ENCODE measurements at places on chromosomes 5 and 9. TPM values are rescaled to one million over a fixed set of nuclear protein-coding genes. Genes with fewer than 3 reads are reported as not detected.

C9orf43 gene
- 2.5 TPM for total RNA-seq

SLC46A2 gene
- not detected for total RNA-seq

IDNK gene
- total RNA-seq: 1.7 TPM

HAPLN1 gene
- not detected for total RNA-seq

RGS7BP gene
- not detected for total RNA-seq

TYRP1 gene
- not detected for total RNA-seq

PHYHD1 gene
- total RNA-seq: 4.2 TPM

OCLN gene
- 66.5 TPM for total RNA-seq

QRFP gene
- not detected for total RNA-seq

CDH9 gene
- total RNA-seq: not detected

TSSK1B gene
- not detected for total RNA-seq

PTAR1 gene
- 47.3 TPM for total RNA-seq

AHRR gene
- total RNA-seq: 13.6 TPM

PGM5 gene
- not detected for total RNA-seq

PDGFRB gene
- not detected for total RNA-seq

GLRA1 gene
- not detected for total RNA-seq

TEX10 gene
- 21.6 TPM for total RNA-seq

PCDHA6 gene
- not detected for total RNA-seq

DMRTA1 gene
- total RNA-seq: 1.1 TPM

CYLC2 gene
- not detected for total RNA-seq

BTNL8 gene
- total RNA-seq: not detected

DBH gene
- not detected for total RNA-seq

SYK gene
- 32.1 TPM for total RNA-seq

GARNL3 gene
- 18.1 TPM for total RNA-seq

CCL27 gene
- total RNA-seq: 0.44 TPM
